Urinary bladder (tissue), 4 donors: ENCODE measurements at places on chromosomes 6 and 20.

DNA sequence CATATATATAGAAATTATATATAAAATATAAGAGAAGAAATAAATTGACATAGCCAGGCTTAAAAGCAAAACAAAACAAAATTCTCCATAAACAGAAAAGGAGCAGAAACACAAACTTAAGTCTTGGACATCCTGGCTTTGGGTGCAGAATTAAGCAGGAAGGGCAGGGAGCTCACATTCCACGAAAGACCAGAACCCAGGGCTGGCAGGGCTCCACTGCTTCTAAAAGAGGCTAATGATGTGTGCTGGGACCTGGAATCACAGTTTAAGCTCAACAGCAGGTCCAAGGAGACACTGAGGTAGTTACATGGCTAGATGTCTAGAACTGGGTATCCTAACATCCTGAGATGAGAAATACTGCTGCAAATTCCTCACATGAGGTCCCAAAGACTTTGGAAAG is 210.3 kb downstream of the WDR27 start:
- DNase-seq = no peak

DNA sequence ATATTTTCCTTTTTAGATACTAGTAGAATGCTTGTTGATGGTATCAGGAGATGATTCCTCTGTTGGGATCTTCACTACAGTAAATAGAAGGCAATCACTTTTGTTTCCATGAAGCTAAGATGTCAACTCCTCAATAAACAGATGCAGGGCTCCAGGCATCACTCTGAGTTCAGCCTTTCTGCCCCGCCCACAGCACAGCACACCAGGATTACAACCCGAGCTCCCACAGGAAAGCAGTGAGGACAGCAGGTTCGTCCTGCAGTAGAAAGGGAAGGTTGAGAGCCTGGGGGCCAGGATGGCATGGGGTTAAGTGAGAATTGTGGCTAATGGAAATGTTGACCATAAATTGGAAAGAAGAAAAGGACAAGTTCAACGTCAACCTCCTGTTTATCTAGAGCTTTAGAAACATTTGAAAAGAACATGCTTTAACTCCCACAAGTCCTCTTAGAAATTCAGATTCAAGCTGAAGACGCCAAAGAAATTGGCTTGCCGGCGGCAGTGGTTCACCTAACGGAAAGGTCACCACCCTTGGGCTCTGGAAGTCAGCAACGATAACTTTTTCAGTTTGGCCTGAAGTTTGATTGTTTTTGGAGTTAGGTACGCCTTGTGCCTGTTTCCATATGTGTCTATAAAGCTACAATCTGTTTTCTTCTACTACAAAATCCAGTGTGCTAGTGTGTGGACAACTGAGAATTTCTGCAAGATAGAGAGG is 144.4 kb upstream of the PDE10A start:
- no peak for DNase-seq

- no peak for DNase-seq
Measured at GRCh38 chr6:32154514-32155161, 697 bp downstream of the PPT2 start.

- DNase-seq = no peak
Measured at GRCh38 chr6:27839626-27840475, 72.3 kb downstream of the OR2B2 start.

- no peak for DNase-seq
Measured at GRCh38 chr6:99790679-99791078, 184.0 kb downstream of the PRDM13 start.

DNA sequence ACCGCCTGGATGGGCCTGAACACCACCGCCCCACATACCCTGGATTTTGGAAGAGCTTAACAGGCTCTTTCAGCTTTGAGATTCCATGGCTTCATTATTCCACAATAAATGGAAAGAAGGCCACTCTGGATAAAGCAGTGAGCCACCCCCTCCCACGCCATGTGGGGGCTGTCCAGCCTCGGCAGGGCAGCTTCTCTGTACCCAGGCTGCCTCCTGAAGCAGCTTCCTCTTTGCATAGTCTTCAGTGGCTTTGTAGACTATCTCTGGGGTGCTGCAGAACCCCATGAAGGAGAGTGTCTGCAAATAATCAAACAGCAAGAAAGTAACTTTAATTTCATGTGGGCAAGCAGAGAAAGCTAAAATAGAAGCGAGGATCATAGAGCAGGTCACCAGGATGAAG is 96.6 kb upstream of the NXT1 start:
- no peak for DNase-seq

DNA sequence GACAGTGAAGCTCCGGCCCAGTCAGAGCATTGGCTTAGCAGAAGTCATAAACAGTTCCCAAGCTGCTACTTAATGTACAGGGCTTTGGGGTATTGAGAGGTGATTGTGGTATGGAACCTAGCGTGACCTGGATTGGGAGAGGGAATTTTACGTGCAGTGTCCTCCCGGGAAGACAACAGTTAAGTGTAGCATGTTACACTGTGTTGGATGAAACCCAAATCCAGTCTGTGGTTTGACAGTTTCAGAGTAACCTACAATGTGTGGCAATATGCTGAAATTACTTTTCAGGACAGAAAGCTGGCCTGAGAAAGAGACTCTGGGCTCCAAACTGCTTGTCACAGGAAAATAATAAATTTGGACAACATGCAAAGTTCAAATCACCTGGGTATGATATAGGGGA is 28.1 kb upstream of the RALGAPA2 start:
- no peak for DNase-seq

- no peak for DNase-seq
Measured at GRCh38 chr20:23230766-23231385, 119.7 kb upstream of the NXT1 start.

- peak; percentile 83 for DNase-seq
Measured at GRCh38 chr20:47319517-47320252, 36.8 kb downstream of the ZMYND8 start.

- DNase-seq = no peak
Measured at GRCh38 chr20:12072954-12073264, 155.2 kb downstream of the BTBD3 start.

DNA sequence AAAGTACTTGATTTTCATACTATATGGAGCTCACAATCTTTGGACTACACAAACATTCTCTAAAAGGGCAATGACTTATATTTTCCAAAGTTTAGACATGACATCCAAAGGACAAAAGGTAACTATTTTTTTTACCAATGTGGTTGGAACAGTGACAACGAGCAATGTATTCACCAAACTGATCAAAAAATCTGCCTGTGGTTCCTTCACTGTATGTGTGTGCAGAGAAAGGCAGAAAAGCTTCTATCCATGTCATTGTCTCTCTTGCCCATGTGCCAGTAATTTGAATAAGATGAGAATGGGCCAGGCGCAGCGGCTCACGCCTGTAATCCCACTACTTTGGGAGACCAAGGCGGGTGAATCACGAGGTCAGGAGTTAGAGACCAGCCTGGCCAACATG is 25.5 kb downstream of the MCUR1 start:
- no peak for DNase-seq

DNA sequence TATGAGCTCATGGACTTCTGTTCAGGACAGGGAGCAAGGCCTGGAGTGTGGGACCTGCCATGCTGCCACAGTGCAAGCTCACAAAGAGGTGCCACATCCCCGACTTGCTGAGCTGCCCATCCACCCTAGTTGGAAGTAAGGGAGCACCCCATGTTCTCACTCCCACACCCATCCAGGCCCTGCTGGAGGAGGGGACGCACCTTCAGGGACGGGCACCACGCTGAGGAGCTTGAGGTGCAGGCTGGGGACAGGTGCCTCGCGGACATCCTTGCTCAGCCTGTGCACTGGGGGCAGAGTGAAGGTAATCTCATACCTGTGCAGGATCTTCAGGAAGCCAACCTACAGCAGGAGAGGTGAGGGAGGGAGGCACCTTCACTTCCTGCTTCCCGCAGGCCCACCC is 12.3 kb downstream of the ADISSP start:
- DNase-seq = no peak

DNA sequence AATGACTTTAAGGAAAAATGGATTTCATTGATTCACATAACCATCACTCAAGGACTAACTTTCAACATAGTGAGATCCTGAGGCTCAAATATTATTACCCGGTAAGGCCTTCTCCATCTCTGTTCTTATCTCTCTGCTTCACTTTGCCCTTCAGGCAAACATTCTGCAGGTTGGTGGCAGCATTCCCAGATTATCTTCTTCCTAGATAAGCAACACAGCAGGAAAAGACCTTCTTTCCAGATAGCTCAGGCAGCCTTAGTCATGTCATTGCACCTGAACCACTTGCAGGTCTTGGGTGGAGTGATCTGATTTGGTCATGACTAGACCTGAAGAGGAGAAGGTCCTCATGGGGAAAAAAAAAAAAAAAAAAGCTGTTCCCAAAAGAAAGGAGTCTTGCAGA is 5.3 kb upstream of the HIVEP2 start:
- no peak for DNase-seq

GRCh38 chr6:157879034-157879872 is 56.2 kb downstream of the SNX9 start:
- no peak for DNase-seq

DNA sequence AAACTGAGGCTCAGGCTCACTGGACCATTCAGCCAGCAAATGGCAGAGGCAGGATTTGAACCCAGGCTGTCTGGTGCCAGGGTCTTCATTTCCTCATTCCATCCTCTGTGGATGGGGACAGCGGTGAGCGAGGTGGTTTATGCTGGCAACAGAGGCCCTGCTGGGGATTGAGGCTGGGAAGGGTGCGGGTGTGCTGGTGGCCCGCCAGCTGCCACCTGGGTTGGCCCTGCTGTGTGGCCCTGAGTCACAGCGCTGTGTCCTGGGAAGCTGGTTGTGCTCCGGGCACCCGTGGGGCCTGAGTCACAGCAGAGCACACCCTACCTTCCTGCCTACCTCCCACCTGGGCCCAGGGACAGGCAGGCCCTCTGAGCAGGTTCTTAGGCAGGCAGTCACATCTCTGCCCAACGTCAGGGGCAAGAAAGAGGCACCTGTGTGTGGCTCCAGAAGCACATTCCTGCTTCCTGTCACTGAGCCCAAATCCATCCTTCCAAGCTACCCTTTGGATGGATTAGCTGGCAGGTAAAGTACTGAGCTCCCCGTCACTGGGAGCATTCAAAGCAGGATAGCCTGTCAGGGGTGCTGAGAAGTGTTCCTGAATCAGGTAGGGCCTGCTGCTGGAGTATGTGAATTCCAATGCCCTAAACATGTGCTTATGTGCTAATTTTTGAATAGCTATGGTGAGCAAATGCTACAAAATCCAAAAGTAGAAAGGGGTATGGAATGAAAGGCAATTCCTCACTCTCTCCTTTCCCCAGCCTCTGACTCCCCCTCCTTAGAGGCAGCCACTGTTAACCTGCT is 53.9 kb downstream of the CEBPB start:
- DNase-seq = no peak

- no peak for DNase-seq
Measured at GRCh38 chr6:137370871-137371633, 123.1 kb downstream of the OLIG3 start.

DNA sequence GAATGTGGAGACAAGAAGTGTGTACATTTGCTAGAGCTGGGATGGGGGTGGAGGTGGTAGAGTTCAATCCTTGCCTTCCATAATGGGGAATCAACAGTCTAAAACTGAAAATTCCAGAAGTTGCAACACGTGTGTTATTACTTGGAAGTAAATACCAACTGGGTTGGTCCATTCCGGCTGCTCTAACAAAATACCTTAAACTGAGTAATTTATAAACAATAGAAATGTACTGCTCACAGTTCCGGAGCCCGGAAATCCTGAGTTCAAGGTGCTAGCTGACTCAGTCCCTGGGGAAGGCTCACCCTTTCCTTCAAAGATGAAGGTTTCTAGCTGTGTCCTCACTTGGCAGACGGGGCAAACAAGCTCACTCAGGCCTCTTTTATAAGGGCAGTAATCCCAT is 59.0 kb downstream of the RIN2 start:
- DNase-seq = no peak

DNA sequence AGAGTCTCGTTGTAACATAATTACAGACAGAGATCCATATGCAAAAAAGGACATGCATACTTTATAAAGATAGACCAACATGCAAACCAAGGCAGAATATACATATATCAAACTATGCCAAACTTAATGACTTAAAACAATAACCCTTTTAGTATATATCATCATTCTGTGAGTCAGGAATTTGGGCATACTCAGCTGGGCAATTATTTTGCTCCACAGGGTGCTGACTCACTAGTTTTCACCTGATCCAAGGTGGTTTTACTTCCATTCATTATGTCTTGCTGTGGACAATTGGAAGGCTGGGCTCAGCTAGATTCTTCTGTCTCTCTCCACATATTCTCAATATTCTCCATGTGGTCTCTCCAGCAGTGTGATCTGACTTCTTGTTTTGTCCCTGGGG is 41.2 kb upstream of the RNF146 start:
- no peak for DNase-seq

DNA sequence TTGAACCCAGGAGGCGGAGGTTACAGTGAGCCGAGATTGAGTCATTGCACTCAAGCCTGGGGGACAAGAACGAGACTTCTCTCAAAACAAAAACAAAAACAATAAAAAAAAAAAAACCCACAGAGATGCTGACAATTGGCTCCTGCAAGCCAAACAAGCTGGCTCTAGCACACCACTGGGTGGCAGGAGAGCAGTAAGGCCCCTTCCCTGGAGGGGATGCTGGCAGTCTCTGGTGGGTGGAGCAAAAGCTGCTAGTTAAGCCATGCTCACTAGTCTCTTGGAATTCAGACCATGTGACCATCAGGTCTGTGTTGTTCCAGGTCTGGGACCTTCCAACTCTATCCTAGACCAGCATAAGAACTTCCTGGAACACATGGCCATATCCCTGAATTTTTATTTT is 18.9 kb upstream of the DSN1 start:
- no peak for DNase-seq

GRCh38 chr6:10771371-10771894 is 23.8 kb downstream of the TMEM14B start:
- DNase-seq = no peak

DNA sequence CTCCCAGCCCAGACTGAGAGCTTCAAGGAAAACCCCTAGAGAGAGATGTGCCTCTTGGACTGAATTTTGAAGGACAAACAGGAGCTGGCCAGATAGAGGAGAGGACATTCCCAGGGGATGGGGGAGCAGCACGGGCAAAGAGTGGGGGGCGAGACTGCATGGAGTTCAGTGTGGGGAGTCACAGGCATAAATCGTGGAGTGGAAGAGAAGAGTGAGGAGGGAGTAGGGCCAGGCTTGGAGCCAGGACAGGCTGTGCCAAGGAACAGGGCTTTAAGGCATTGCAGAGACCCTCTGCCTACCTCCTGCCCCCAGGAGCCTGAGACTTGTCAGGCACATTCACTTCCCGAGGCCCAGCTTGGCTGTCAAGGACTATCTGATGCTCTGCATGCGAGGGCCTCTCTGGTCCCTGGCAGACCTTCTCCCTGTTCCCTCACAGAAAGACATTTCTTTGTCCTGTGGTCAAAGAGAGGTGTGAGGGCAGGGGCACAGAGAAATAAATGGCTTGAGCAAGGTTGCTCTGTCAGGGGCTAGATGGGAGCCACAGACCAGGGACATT is 5.2 kb upstream of the SLC22A7 start:
- no peak for DNase-seq

GRCh38 chr6:154907291-154907690 is 87.8 kb upstream of the TIAM2 start:
- no peak for DNase-seq
